ENCODE measurements at places on chromosomes 1 and 21.

DNA sequence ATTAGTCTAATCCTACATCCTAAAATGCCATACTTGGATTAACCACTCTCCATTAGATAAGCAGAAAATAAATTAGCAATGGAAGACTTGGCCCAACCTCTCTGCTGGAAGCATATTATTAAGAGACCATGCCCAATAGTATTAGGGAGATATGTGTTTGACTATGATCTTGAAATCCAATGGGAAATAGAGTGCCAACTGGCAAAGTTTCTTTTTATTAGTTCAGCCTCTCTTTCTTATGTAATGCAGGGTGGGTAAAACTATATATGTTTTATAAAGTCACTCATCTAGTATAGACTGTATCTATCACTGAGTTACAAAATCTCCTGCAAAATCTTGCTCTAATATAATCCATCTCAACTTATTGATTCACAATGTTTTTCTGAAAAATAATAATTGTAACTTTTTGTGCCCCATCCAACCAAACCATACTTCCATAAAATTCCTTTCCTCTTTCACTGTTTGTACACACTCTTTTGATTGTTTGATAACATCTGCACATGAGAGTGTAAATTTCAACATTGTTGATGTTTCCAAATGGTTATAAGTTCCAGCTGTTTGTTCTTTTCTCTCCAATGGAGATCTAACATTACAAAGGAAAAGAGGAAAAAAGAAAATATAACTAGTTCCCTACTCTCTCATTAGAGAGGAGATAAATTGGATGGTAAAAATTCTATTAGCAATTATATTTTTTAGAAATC lies 408.1 kb upstream of the ADGRL2 start:
- no peak for DNase-seq

DNA sequence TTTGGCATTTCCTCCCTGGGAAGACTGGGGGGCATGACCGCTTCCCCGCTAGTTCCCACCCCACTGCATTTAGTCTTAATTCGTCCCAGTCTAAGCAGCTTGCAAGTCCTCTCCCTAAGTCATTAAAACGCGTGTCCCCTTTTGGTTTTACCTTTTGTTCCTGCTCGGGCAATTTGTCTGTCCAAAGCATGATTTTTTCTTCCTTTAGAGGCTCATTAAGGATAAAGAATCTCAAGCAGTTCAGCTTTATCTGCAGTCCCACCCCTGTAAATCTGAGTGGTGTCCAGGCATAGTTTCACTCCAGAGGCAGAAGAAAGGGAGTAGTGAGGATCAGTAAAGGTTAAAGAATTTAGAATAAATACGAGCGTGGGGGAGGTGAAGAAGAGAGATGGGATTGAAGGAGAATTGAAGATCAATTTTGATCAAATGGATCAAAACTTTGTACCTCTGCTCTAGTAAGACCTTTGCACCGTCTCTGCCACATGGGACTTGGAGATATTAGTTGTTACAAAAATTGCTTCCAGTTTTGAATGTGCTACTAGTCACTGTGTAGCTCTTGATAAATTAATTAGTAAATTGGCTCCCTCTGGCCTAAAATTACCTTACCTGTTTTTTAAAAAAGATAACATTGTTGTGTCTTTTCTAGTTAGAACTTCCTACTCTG lies 989 bp upstream of the ETV3 start:
- no peak for DNase-seq

DNA sequence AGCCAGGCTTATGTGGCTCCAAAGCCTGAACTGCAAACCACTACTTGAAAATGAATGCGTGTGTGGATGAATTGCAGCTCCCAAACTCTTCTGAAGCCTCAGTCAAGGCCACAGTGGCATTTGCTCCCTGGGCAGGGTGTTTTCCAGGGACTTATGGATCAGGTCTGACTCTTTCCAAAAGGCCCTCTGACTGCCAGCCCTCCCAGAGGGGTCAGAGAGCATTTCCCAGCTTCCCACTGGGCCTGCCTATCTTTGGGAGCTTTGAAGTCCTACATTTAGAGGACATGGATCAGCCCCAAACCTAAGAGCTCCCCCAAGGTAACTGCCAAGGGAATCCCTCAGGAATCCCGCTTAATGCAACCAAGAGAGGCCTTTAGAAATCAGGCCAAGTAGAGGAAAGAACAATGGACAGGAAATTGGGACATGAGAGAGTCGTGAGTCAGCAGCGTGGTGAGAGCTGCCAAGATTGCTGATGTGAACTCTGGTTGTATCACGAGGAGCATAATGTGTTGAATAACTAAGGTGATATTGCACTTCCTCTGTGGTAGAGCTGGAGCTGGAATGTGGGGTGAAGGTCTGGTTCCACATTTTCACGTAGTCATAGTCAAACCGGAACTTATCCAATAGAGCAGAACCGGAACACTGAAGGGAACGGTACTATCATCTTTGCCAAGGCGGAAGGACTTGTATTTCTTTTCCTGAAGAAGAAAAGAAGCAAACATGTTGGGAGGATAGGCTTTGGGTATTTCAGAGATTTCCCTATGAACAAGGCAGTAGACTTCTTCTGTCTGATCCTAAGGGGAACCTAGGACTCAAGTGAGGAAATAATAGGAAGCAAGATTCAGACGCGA lies 99.4 kb upstream of the JUN start:
- no peak for DNase-seq

- DNase-seq: no peak
Observed at GRCh38 chr1:56850922-56851321, 3.7 kb upstream of the C8A start.

GRCh38 chr1:3695326-3696217 lies 43.3 kb downstream of the TP73 start:
- peak; percentile 16 for DNase-seq
